ENCODE measurements at places on chromosomes 7 and 10.

DNA sequence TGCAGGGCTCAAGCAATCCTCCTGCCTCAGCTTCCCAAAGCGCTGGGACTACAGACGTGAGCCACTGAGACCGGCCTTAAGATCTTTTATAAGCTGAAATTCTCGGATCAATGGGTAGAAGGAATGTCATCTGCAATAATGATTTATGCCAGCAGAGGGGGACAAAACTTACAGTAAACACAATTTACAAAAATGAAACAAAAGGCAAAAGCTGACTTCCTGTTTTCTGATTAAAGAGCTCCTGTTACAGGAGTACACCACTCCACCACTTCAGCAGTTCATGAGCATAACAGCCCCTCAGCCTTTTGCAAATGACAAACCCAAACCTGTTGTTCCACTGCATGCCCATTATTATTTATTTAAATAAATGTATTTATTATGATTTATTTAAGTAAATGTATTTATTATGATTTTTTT lies 88.5 kb upstream of the ATP6V0A4 start:
- DNase-seq, result peak; percentile 94

DNA sequence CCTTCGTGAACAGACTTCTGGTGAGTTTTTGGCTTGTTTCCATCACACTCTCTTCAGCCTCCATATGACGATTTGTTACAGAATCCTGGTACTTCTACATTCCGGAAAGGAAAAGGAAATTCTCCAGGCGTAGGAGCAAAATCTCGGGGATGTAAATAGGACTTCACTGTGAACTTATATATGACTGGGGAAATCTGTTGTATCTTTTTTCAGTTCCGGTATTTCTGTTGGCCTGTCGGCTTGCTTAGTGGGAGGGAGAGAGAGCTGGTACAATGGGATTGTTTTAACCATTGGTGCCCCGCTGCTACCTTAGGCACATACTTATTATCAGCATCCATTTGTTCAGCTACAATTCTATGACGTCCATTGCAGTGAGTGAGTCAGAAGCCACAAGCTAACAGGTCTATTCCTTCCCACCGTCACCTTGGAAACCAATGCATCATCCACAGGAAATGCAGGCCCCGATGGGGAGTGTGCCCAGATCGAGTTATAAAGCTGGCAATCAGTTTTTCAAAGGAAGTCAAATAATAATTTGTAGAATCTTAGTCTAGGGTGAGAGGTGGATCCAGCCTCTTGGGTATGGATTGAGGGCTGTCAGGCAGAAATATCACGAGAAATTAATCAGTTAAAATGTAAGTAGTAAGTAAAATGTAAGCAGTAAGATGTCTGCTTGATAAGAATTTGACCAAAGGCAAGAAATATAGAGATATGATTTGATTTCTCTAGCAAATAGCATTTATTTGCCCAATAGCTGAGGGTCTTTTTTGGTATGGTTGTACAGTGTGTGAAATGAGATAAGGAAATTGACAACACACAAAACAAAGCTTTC lies 92.0 kb upstream of the MKLN1 start:
- DNase-seq, result peak; percentile 47

GRCh38 chr7:141128931-141129330 lies 55.1 kb downstream of the TMEM178B start:
- DNase-seq, result no peak

- no peak for DNase-seq
Observed at GRCh38 chr7:148121401-148121800, 469.2 kb upstream of the C7orf33 start.

DNA sequence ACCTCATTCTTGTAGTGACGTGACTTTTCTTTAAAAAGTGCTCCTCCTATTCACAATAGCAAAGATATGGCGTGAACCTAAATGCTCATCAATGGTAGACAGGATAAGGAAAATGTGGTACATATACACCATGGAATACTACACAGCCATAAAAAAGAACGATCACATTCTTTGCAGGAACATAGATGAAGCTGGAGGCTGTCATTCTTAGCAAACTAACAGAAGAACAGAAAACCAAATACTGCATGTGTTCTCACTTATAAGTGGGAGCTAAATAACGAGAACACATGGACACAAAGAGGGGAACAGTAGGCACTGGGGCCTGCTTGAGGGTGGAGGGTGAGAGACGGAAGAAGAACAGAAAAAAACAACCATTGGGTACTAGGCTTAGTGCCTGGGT lies 59.9 kb upstream of the FGFR2 start:
- DNase-seq, result no peak

DNA sequence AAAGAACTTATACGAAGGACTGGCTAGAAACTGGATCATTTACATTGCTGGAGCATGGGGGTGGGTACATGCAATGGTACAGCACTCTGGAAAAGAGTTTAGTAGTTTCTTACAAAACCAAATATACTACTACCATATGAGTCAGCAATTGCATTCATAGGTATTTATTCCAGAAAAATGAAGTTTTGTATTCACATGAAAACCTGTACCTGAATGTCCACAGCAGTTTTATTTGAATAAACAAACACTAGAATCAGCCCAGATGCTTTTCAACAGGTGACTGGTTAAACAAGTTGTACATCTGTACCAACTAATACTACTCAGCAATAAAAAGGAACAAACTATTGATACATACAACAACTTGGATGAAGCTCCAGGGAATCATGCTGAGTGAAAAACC lies 3.4 kb downstream of the SCIN start:
- DNase-seq, result no peak

DNA sequence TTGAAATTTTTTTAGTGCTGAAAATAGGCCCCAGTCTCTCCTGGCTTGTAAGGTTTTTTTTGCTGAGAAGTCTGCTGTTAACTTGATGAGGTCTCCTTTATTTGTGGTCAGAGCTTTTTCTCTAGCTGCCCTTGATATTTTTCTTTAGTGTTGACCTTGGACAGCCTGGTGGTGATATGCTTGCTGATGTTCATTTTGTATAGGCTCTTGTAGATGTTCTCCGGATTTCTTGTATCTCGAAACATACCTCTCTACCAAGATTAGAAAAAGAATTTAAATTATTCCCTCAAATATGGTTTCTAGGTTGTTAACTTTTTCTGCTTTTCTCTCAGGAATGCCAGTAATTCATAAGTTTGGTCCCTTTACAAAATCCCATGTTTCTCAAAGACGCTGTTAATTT lies 102.3 kb downstream of the TWIST1 start:
- no peak for DNase-seq

DNA sequence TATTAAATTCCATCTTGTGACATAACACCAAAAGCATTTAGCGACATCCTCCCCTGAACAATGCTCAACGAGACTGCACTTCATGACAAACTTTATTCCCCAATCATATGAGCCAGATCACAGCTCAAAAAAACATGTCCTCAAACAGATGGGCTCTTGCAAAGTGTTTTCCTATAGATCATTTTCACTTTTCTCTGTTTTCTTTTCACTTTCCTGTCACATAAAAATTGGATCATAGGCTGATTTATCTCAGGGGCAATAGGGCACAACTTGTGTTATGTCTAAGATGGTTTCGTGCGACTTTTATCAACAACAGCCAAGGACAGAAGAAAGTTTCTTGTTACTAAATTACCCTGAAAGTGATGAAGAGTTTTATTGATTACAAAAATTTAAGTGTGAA lies 206.1 kb downstream of the WDR11 start:
- no peak for DNase-seq

DNA sequence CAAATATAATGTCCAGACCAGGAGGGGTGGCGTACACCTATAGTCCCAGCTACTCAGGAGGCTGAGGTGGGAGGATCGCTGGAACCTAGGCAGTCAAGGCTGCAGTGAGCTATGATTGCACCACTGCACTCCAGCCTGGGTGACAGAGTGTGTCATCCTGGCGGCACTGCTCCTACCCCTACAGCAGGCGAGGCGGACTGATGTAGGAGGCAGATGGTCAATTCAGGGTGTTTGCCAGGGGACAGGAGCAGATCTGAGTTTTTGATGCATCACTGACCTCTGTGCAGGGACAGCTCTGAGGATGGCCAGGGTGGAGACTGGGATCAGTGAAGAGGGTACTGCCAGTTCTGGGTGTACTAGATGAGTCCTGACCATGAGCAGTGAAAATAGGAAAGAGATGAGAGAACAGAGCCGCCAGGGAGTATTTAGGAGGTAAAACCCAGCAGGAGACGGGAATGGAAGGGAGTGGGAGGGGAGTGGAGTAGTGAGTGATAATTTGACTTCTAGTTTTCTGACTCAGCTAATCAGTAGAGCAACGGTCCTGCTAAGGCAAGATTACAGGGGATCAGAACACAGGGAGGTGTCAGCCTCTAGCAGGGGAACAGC lies 75.3 kb downstream of the HIP1 start:
- peak; percentile 52 for DNase-seq

DNA sequence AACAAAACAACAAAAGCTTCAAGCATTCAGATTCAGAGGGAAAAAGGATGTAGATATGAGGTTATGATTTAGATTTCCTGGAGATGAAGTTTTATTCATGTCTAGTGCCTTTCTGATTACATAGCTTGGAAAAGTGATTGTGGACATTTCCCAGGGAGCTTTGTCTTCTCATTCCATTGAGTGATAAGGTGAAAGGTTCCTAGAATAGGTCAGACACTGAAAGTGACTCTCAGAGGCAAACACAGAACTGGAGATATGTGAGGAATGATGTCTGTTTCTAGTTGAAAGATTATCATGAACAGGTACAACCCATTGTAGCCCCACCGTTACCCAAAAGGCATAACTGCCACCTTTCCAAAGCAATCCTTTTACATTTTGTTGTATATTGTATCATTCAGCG lies 179.5 kb downstream of the CDCA7L start:
- no peak for DNase-seq

DNA sequence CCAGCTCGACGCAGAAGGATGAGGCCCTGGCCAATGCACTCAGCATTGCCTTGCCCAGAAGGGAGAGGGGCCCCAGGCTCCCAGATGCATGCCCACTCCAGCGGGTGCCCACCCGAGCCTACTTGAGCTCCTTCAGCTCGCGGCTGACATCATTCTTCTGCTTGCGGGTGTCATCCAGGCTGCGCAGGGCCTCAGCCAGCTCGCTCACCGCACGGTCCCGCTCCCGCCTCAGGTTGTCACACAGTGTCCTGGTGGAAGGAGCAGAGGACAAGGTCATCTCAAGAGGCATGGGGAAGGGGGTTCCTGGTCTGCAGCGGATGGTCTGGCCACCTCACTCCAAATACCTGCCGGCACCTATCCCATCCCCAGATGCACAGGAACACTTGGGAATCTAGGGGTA lies 92.8 kb downstream of the DLG5 start:
- DNase-seq, result no peak

DNA sequence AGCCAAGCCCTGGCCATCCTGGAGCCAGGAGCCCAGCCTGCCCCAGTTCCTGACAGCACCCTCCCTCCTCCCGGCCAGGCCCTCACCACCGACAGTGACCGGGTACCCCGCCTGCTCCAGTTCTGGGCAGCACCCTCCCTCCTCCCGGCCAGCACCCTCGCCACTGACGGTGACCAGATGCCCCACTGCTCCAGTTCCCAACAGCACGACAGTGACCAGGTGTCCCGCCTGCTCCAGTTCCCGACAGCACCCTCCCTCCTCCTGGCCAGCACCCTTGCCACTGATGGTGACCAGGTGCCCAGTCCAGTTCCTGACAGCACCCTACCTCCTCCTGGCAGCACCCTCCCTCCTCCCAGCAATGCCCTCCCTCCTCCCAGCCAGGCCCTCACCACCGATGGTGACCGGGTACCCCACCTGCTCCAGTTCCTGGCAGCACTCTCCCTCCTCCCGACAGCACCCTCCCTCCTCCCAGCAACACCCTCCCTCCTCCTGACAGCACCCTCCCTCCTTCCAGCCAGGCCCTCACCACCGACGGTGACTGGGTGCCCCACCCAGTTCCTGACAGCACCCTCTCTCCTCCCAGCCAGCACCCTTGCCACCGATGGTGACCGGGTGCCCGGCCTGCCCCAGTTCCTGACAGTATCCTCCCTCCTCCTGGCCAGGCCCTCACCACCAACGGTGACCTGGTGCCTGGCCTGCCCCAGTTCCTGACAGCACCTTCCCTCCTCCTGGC lies 40.3 kb downstream of the VIPR2 start:
- no peak for DNase-seq

Measured in hematopoietic multipotent progenitor cell treated with erythropoietin and hydrocortisone succinate and interleukin-3 and kit ligand, for 4 days (in vitro differentiated cells).